ENCODE measurements at places on chromosomes 16 and 17.
A peak's percentile ranks its signal among the peaks of the same experiment; 100 is the strongest.

DNA sequence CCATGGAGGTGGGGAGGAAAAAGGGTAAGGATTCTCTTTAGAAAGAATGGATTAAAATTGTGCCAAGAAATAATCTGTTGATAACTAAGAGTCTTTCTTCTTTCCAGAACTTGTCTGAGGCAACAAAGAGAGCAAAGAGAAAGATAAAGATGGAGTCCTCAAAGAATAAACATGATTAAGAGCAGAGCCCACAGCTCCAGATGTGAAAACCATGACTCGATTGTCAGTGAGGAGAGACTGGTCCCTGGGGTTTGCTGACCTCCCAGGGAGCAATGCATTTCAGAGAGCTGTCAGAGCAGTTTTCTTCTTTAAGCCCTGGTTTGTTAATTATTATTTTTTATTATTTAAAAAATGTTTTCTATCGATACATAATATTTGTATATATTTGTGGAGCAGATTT lies 74.6 kb downstream of the TMEM100 start:
- no peak for DNase-seq

DNA sequence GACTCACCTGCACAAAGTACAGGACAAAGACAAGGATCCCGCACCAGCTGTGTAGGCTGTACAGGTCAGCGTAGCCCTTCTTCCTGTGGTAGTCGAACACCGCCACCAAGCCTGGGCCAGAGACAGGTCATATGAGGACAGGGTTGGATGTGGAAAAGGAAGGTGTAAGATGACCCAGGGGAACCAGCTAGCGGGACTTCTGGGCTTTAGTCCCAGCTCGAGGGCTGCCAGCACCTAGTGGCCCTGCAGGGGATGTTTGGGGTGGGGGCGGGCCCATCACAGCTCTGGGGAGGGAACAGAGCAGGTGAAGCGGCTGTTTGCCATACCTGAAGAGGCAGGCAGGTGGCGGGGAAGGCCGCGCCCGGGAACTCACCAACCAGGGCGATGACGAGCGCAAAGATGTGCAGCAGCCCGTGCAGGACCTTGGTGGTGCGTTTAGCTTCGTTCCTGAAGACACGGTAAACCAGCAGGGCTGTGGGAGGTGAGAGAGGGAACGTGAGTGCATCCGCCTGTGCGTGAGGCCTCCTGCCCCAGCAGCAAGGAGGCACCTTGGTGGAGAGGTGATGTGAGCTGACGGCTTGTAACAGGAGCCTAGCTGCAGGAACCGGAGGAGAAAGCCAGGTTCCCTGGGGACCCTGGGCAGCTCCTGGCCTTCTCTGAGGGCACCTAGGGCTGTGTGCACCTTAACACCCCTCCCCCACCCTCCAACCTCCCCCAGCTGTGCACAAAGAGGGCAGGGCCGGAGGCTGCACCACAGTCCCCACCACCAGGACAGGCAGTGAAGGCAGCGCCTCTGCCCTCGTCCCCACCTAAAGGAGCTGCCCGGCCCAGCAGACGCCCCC lies 10.2 kb downstream of the CYB561 start:
- no peak for DNase-seq

DNA sequence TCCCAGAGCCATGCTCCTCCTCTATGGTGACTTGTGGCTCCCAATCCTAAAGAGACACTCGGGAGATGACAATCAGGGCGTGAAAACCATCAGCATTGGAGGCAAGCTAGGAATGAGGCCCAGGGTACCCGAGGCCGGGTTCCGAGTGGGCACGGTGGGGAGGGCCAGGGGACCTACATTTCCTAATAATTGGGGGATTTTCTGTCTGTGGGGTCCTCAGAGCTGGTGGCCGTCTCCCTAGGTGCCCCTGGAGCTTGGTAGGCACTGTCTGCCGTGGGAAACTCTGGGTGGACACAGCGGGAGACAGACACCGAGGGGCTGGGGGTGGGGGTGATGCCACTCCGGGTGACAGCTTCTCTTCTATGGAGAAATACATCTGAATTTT lies 312.5 kb upstream of the TNRC6C start:
- DNase-seq, result no peak

- DNase-seq, result no peak
These were observed 8.2 kb upstream of the CD300E start for GRCh38 chr17:74631468-74632450.

DNA sequence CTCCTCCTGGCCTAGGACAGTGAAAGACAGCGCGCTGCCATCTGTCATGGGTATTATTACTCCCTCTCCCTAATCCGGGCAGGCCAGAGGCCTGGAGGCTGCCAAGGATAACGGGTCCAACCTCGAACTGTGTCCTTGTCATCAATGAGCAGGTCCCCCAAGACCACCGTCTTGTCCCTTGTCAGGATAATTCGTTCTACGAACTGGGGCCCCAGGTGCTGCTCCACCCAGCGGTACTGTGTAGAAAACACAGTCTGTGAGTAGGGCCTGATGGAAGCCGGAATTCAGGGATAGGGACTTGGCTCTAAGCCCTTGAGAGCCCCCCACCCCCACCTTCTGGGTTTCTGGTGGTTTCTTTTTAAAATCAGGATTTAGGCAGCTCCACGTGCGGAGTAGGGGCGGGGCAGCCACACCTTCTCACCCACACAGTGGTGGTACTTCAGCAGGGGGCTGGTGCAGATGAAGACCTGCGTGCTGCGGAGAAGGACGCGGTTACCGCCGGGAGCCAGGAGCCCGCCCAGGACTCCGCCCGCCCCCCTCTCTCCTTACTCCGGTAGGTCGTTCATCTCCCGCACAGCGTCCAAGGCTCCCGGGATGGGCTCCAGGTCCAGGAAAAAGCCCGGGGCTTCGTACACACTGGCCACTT lies 787 bp downstream of the NT5C start:
- DNase-seq, result peak; percentile 41

GRCh38 chr17:29825604-29826003 lies 104.4 kb downstream of the SSH2 start:
- no peak for DNase-seq

DNA sequence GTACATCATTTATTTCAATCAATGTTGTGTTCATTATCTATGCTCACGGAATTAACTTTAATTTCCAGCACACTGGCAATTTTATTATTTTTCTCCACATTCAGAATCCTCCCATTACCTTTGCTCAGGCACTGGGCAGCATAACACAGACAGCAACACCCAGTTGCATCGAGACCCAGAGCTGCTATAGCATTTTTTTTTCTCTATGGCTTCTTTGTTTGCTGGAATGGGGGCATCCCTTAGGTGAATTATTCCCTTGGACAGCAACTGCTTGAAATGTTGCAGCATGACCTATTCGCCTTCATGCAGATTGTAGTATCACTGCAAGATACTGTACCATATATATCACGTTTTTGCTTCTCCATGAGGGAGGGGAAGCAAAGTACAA lies 88.8 kb downstream of the CHD9NB start:
- no peak for DNase-seq

- no peak for DNase-seq
These were observed 96.1 kb upstream of the ELAC2 start for GRCh38 chr17:13113821-13114525.

GRCh38 chr16:53755026-53755910 lies 51.3 kb downstream of the FTO start:
- no peak for DNase-seq

GRCh38 chr16:75821117-75821516 lies 94.8 kb upstream of the CPHXL start:
- no peak for DNase-seq

DNA sequence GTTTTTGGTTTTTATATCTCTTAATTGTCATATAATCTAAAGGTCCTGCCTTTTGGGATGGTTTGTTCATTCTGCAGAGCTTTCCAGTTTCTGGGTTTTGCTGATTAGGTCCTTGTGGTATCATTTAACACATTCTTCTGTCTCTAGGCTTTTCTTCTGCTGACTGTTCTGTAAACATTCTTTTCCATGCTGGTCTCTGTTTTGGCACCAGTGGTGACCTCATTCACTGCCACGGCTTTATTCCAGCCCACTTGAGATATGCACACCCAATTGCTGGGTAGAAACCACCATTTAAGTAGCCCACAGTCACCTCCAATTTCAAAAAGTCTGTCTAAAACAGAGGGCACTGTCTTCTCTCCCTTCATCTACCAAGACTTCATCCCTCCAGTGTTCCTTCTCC lies 31.1 kb upstream of the COX10 start:
- DNase-seq, result peak; percentile 5

- DNase-seq, result no peak
These were observed 6.2 kb downstream of the MPP2 start for GRCh38 chr17:43900858-43901754.

GRCh38 chr17:66339561-66339960 lies 37.1 kb downstream of the PRKCA start:
- no peak for DNase-seq

DNA sequence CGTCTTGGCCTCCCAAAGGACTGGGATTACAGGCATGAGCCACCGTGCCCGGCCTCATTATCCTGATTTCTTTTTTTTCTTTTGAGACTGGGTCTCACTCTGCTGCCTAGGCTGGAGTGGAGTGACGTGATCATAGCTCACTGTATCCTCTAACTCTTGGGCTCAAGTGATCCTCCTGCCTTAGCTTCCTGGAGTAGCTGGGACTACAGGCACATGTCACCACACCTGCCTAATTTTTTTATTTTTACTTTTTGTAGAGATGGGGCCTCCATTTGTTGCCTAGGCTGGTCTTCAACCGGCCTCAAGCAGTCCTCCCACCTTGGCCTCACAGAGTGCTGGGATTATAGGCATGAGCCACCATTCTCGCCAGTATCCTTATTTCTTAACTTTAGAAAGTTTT lies 3.5 kb downstream of the TENT4B start:
- DNase-seq, result no peak

DNA sequence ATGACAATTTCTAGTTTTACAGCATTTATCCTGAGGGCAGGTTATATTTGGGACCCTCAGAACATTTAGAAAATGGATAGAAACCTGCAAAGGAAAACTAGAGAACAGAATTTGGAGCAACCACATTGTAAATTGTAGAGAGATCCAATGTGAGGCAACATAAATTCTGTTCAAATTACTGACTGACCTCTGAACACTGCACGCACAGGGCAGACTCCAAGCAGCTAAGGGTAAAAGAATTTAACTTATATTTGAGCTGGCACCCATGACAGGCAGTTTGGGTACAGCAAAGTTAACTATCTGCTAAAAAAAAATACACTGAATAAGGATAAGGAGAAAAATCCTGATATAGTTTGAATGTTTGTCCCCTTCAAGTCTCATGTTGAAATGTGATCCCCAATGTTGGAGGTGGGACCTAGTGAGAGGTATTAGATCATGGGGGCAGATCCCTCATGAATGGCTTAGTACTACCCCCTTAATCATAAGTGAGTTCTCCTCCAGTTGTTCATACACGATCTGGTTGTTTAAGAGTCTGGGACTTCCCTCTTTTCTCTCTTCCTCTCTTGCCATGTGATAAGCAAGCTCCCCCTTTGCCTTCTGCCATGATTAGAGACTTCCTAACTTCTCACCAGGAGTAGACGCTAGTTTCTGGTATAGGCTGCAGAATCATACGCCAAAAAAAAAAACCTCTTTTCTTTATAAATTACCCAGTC lies 75.7 kb downstream of the FBXL20 start:
- no peak for DNase-seq

DNA sequence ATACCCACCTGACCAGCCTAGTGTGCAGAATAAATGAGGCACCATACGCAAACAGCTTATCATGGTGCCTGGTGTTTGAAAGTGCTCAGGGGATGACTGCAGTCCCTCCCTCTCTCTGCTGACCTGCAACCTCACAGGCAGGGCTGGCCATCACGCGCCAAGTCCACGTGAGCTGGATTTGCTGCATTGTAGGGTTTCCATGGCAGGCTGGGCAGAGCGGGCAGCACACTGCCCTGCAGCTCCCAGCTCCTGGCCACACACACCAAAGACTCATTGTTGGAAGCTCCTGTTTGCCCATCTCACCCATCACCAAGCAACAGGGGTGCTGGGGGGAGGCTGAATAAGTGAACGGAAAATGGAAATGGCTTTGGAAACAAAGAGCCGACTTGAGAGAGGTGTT lies 81.8 kb downstream of the IRX3 start:
- no peak for DNase-seq

DNA sequence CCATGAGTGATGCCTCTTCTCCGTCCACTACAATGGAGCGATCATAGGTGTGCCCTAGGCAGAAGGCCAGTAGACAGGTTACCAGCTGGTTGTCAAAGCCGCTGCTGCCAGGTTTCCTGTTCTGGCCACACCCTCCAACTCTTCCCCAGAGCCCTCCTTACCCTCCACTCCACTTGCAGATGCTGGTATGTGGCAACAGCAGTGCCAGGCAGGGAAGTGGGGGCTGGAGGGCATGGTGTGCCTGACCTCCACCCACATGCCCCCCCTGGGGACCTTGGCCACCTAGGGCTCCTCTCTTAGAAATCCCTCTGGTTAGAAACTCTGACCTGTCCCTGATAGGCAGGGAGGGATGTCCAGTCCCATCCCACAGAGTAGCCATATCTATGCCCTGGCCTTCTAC lies 1.5 kb downstream of the RRAD start:
- no peak for DNase-seq

DNA sequence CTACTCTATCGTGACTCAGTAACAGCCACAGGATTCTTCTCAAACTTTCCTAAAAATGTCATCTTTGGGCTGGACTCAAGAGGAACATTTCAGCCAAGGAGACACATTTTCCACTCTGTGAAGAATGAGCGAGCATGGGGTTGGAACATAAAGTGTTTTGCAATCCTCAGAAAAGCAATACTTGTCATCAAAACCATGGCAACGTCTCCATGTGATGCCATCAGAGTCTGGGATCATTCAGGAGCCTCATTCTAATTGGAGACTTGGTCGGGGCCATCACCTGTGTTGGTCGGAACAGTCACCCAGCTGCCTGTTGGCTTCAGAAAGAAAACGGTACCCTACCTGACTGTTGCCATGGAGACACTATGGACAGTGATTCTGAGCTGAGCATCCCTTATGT lies 25.5 kb downstream of the MYOCD start:
- no peak for DNase-seq

GRCh38 chr17:53101706-53102105 lies 721.0 kb upstream of the KIF2B start:
- DNase-seq, result no peak

DNA sequence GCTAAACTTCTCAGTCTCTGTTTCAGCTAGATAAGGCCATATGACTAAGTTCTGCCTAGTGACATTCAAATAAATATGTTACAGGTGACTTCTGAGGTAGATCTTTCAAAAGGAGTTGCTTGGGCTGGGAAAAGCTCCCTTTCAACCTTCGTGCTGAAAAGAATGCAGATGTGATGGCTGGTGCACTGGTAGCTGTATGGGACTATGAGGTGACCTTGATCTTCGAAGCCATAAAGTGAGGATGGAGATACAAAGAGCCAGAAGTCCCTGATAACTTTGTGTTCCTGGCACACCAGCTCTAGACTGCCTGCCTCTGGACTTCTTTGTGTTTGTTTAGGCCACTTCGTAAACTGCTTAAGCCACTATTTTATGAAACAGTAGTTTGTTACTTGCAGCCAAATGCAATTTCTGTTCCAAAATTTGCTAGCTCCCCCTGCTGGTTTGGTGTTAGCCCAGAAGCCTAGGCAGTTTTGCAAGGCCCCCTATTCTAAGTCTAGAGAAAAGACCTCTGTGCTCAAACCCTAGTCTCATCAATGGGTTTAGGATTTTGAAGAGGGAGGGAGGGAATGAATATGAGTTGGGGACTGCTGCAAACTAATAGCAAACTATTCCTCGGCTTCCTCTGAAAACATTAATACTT lies 23.3 kb upstream of the ERCC4 start:
- DNase-seq, result no peak

- no peak for DNase-seq
These were observed 77.6 kb downstream of the MMD start for GRCh38 chr17:55343900-55344513.
